Karpas-422 (cell line): ENCODE measurements at places on chromosomes 3 and 15. TPM values are rescaled to one million over a fixed set of nuclear protein-coding genes. Genes with fewer than 3 reads are reported as not detected.

MEX3B gene
- total RNA-seq: 0.37 and 1.2 TPM in 2 replicates

SLC4A7 gene
- total RNA-seq: 97.1 and 101 TPM in 2 replicates

PSTPIP1 gene
- 13.1 and 40.4 TPM in 2 replicates for total RNA-seq

GP5 gene
- not detected in 2 replicates for total RNA-seq

UQCRC1 gene
- 80.3 and 165 TPM in 2 replicates for total RNA-seq

THRB gene
- total RNA-seq: not detected in 2 replicates

STX19 gene
- not detected in 2 replicates for total RNA-seq

IGF2BP2 gene
- 0.18 and 0.67 TPM in 2 replicates for total RNA-seq

DNA sequence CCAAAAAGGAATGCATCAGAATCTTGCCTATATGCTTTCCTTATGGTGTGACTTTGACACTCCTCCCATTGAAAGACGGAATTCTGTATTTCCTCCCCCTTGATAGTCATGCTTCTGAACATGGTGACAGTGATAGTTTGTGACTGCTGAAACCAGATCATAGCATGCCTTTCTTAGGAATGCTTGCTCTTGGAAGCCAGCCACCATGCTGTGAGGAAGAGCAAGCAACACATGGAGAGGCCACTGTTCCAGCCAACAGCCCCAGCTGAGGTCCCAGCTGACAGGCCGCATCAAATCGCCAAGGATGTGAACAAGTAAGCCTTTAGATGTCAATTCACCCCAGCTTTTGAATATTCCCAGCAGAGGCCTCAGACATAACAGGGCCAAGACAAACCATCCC is 100.1 kb downstream of the IGF2BP2 start:
- no peak for DNase-seq

- no peak for DNase-seq
These were observed 4.8 kb downstream of the TAGLN3 start for GRCh38 chr3:112003321-112004080.

DNA sequence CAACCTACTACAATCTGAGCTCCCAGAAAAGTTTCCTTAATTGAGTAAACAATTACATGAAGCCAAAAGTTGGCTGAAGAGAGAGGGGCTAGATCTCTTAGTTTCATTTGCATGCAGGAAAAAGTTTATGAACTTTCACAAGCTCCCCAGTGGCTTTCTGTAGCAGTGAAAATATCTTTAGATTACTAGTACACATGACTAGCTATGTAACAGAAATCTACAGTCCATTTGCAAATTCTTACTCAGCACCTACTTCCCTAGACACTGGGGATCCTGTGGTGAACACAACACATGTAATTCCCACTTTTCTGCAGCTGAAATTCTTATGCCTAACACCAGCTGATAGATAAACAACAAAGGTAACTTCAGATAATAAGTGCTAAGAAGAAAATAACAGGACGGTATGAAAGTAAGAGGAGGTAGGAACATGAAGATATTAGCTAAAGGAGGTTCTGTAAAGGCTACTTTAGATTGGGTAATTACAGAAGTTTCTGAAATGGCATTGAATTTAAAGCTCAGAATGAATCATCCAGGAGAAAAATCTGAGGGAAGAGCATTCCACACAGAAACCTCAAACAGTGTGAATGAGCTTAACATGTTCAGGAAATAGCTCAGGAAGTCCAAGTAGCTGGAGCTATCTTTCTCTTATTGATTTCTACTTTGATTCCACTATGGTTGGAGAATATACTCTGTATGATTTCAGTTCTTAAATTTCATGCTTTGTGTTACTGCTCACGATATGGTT is 204.8 kb downstream of the MAGI1 start:
- DNase-seq: no peak

DNA sequence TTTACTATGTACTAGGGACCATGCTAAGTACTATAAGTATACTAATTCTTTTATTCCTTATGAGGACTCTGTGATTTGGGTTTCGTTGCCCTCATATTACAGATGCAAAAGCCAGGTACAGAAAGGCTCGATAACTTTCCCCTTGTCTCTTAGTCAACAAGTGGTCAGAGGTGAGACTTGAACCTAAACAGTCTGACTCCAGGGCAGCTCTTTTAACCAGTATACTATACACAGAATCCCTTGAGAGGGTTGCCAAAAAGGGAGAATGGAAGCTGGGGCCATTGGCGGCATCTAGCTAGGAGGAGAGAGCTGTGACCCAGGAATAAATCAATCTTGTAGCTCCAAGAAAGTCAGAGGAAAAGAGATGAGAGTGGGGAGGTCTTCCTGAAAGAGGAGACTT is 92.4 kb downstream of the TOP2B start:
- DNase-seq: no peak

DNA sequence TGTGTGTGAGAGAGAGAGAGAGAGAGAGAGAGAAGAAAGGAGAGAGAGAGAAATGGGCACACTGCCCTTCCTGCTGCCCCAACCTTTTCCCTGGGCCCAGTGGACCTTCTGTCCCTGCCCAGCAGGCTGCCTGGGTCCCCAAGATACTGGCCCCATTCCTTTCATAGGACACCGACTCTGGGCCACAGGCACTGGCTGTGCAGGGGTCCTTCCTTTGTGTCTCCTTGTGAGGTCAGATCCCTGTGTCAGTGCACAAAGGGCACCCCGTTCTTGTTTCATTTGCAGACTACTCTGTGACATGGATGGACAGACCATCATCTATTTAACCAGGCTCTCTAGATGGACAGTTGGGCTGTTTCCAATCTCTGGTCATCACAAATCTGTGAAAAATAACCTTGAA is 21.3 kb upstream of the KLF13 start:
- DNase-seq: no peak

- no peak for DNase-seq
These were observed 23.9 kb downstream of the VGLL3 start for GRCh38 chr3:86967062-86967461.

DNA sequence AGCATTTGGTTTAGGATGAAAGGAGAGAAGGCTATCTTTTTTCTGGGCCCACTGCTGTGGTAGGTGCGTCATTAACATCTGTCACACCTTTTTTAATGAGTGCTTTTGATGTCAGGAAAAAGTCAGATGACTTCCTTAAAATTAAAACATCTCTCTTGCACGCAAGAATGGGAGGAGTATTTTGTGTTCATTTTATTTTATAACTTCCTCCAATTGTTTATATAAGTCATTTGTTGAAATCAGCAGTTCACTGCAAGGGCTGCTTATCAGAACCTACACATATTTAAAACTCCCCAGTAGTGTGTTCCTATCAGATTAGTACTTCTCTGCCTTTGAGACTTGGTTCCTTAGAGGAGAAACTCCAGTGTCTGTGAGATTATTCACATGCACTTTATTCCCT is 143.8 kb downstream of the NEO1 start:
- DNase-seq: no peak

DNA sequence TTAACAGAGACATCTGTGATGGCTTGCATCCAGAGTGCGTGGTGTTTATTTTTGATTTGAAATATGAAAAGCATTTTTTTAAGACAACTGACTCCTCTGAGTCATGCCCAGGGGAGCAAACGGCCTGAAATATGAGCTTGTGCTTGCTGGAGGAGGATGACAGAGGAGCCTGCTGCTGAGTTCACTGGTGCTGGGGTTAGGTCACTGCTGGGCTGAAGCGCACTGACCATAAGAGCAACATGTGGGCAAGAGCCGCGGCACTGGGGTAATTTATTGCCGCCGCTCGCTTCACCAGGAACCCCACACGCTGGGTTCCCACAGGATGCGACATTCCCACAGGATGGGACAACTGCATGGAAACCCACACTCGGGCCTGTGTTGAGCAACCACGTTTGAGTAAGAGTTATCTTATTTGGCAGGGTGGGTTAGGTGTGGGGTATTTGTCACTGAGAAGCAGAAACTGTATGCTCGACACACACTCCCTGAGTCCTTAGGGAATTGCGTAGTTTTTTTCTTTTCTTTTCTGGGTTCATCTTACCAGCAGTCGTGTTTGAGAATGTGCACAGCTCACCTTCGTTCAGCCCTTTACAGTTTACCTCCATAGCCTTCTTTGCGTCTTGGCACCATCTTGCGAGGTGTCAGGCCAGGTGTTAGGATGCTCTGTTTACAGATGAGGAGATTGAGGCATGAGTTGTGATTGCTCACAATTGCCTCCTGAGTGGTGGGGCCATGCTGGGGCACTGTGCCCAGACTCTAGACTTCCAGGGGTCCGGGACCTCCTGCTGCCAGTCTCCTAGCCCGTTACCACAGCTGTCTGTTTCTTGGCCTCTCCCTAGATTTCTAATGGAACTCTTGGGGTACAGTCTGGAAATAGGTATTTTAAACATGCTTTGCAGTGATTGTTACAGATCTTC is 60.4 kb downstream of the SMAD3 start:
- no peak for DNase-seq

DNA sequence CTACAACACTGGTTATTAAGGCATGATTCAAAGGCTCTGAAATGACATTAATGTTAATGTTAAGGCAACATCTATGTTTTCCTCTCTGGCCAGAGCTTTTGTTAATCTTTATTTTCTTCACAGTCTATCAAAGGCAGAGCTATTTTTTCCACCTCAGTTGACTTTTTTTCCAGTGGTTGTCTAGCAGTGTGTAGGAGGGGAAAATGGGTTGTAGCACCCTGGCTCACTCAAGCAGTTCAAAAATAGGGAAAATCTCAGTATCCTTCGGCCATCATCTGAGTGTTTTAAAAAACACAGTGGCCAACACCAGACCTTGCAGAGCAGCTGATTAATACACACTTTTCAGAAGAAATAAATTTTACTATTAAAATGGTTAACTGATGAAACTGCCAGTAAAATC is 21.4 kb downstream of the CBLB start:
- no peak for DNase-seq

- DNase-seq: no peak
These were observed 360.4 kb downstream of the ULK4 start for GRCh38 chr3:41601404-41601987.

DNA sequence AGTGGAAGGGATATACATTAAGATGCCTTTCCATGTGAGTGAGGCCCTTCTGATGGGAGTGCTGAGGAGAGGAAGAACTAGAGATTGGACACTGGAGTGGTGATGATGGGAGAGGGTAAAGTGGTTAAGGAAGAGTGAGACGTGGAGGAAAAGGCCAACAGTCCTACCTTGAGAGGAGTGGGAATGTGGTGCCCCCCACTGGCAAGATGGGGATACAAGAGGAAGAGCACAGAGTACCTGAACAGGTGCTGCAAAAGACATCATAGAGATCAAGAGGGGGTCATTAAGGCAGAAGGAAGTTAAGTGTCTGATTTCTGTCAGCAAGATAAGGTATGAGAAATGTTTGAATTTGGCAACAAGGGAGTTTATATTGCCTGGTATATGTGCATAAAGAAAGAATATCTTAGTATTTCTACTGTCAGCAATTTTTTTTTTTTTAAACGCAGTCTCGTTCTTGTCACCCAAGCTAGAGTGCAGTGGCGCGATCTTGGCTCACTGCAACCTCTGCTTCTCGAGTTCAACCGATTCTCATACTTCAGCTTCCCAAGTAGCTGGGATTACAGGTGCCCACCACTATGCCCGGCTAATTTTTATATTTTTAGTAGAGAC is 34.0 kb downstream of the ARIH2 start:
- DNase-seq: no peak

DNA sequence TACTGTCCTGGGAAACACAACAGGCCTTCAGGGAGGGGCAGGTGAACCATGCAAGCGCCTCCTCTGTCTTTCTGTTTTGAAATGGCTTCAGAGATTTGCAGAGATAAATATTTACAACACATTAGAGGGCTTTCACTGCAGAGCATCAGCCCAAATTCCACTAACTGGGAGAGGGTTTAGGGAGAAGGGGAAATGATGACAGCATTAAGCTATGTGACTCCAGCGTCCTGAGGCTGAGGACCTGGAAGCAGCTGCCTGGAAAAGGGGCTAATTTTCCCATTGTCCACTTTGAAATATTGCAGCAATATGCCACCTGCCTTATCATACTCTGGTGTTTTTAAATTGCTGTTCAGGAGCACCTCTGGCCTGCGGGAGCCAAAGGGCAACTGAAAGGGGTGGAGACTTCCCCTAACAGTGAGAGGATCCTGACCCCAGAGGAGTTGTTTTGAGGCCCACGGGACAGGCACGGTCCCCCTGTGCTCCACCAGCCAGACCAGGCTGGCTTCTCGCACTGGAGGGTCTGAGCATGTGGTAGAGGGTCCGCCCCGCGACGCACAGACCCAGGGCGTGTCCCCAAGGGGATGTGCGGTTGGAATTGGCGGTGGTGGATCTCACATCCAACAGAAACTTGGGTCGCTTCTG is 110.6 kb downstream of the XXYLT1 start:
- no peak for DNase-seq

- peak; percentile 50 for DNase-seq
These were observed 30.2 kb downstream of the EPHB3 start for GRCh38 chr3:184591789-184592188.

DNA sequence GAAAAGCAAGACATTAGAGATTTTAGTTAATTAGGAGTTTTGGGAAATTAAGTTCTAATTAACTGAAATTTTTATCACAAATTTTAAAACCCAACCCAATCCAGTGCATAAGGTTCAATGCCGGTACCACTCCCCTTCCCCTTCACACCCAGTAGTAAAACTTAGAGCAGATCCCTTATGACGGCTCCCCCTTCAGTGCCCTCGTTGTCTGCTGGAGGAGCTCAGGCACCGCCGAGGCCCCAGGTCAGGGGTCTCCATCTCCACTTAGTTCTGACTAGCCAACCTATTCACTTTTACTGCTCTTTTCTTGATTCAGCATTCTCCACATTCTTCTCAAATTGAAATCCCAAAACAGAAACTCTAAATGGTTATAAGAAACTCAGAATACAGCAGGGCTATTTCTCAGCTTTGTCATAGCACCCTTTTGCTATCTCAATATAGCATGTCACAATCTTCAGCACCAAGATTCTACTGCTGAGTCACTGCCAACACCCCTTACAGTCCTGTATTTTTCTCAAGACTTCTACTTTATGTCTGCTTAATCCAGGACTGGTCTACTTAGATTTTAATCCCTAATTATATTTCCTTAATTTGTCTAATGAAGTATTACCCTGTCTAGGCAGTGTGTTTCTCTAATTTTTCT is 39.8 kb downstream of the TUBGCP4 start:
- DNase-seq: no peak

- DNase-seq: peak; percentile 72
These were observed 517.2 kb upstream of the CBLB start for GRCh38 chr3:106386050-106386449.
